Glomerular endothelial cell (primary cell): ENCODE measurements at places on chromosomes 12 and 14. TPM values are rescaled to one million over a fixed set of nuclear protein-coding genes. Genes with fewer than 3 reads are reported as not detected.

LTBR gene
- total RNA-seq, result 177 and 186 TPM in 2 replicates

FAM234B gene
- total RNA-seq, result 5.6 and 6.8 TPM in 2 replicates

DNA sequence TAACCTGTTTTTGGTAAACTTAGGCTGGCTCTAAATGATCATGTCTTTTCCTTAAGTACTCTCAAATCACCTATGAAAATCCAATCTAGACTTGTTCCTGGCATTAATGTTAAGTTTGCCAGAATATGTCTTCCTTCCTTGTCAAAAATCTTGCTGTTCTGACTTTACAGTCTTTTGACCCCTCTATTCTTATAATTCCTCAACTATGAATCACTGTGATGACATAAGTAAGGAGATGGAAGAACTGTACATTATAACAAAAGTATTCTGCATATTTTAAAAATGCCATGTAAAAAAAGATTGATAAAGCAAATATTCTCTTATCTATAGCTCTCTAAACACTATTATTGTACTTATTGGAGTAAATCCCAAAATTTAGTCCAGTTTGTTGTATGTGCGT, 51.4 kb upstream of the BAZ1A start:
- DNase-seq, result no peak

IL26 gene
- total RNA-seq, result not detected in 2 replicates

DNA sequence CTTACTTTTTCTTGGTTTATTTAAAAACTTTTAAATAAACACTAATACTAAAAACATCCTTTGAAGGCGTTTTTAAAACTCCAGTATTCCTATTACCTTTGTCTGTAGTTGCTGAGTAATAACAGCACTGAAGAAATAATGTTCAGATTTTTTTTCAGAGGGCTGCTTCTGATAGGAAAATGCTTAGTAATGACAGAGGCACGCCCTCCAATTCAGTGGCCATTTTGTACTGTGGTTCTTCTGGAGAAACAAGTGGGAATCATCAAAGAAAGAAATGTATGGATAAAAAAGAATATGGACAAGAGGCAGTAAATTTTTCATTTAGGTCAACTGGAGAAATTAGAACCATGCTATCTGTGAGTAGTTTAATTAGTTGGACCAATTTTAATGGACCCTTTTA, 13.6 kb downstream of the VEZT start:
- no peak for DNase-seq
